Panc1 (cell line): ENCODE measurements at places on chromosomes 4 and X. TPM values are rescaled to one million over a fixed set of nuclear protein-coding genes. Genes with fewer than 3 reads are reported as not detected.

Gene NDP
- total RNA-seq, result not detected

DNA sequence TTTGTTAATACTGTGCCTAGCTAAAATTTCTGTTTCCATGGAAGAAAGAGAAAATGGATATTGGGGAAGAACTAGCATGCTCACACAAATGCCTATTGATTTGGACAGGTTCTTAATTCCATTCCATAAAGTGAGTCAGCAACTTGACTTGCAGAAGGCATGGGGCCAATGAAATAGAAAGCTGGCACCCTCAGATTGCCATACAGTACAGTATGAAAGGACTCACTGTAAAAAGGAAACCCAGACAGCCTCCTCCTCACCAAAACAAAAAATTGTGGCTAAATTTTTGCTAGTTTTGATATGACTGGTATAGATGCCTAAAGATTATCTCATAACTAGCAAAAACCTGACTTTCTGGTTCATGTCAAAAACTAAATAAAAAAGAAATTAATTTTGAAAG lies 11.2 kb upstream of the TAB3 start:
- DNase-seq, result no peak

- DNase-seq, result no peak
These were observed 1.4 kb downstream of the DDIT4L start for GRCh38 chr4:100188829-100189228.

Gene ZNF630
- total RNA-seq, result 3.0 TPM

DNA sequence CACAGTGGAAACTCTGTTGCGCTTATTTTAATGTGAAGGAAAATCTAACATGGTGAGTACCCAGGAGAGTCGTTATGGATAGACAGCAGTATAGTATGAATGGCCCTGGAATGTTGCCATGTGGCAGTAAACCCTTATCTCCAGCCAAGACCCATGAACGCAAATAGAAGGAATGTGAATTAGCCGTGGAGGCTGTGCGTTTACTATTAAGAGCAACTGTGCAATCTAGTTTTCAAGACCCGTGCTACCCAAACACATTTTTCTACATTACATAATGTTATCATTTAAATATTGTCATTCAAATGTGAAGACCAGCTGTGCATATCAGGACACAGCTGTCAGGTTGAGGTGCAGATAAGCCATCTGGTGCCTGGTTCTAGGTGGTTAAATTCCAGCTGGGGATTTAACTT lies 13.3 kb upstream of the AGA start:
- DNase-seq, result no peak

GRCh38 chr4:145487631-145488030 lies 6.0 kb downstream of the SMAD1 start:
- DNase-seq, result no peak

Gene CT45A1
- total RNA-seq, result not detected

GRCh38 chrX:104968241-104968640 lies 252.3 kb downstream of the TEX13A start:
- no peak for DNase-seq

DNA sequence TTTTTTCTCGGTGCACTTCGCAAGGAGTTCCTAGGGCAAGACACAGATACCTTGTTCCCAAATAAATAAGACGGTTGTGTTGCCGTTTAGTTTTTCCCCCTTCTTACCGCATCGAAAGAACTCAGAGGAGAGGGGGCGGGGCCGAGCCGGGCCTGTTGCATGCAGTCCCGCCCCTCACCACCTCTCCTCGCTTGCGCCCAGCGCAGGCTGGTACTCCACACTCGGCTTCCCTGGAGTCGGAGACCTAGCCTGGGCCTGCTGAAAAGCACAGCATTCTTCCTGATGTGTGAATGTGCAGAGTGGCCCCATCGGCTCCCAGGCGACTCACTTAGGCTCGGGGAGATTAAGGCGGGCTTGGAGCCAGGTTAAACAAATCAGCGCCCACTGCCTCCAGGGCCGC lies 26.1 kb upstream of the VMA21 start:
- DNase-seq, result no peak

GRCh38 chrX:99857455-99857854 lies 552.6 kb downstream of the PCDH19 start:
- DNase-seq, result no peak

Gene RTL9
- total RNA-seq, result not detected

Gene RPS6KA6
- 0.05 TPM for total RNA-seq

DNA sequence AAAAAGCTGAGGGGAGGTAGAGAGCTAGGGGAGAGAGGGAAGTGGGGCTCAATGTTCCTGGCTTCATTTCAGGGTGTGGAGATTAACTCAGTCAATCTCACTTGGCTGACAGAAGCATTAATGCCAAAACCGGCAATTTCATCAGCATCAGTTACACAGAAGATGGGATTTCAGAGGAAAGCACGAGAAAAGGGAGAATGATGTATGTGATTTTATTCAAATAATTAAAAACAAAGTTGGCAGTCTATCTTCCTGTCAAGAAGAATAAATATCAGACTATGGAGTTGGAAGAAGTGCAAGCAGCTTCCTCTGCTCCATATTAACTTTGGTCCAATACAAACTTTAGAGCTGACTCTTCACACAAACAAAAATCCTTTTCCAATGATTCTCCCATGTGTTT lies 29.6 kb upstream of the HCCS start:
- DNase-seq, result no peak

Gene CXCL5
- 0.10 TPM for total RNA-seq

- no peak for DNase-seq
These were observed 9.2 kb downstream of the BMX start for GRCh38 chrX:15509845-15510244.

Gene GYPB
- total RNA-seq, result not detected

DNA sequence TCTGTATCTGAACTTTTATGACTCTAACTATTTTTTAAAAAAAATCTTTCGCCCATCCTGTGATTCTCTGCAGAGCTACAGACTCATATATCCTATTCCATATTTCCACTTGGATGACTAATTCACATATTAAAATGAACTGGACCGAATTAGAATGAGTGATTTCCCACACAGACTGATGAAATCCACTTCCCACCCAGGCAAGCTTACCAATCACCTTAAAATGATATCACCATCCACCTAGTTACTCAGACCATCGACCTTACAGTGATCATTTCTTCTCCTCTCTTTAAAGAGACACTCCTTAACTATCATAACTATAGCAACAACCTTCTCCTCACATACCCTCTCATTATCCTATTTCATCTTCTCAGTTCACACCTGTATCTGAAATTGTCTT lies 34.1 kb upstream of the GUCY1B1 start:
- no peak for DNase-seq

Gene MAP7D2
- 7.6 TPM for total RNA-seq

- no peak for DNase-seq
These were observed 142.8 kb upstream of the RPL34 start for GRCh38 chr4:108477527-108478108.

GRCh38 chr4:62940229-62940628 lies 1469.0 kb downstream of the TECRL start:
- no peak for DNase-seq

Gene FGFRL1
- total RNA-seq, result 43.1 TPM

GRCh38 chr4:125642645-125643044 lies 327.9 kb downstream of the FAT4 start:
- DNase-seq, result no peak

DNA sequence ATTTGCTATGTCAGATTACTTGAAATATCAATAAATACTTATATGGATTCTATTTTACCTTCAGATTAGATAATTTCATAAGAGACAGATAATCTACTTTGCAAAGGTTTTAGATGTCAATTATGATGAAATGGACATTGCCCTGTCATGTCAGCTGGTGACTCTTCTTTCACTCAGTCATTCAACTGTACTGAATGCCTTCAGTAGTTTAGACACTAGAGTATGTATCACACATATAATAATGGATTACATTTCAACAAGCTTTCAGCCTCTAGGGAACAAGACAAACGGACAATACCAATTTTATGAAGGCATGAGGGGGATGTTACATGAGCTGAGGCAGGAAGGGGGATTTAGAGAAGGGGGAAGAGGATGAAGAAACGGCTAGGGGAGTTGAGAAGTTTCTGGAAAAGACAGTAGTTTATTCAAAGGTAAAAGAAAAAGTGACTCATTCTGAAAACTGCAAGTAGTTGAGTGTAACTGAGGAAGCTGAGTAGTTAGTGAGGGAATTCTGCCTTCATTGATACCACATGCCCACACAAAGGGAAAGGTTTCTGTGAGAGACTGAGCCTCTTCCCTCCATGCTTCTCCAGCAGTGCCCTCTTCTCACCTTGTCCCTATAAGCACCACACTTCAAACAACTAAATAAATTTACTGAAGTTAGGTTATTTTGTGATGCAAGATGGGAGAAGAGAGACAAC lies 25.7 kb downstream of the SLC9B2 start:
- DNase-seq, result no peak

Gene RNF128
- 5.0 TPM for total RNA-seq

Gene RASGEF1B
- total RNA-seq, result not detected

Gene DDIT4L
- not detected for total RNA-seq

DNA sequence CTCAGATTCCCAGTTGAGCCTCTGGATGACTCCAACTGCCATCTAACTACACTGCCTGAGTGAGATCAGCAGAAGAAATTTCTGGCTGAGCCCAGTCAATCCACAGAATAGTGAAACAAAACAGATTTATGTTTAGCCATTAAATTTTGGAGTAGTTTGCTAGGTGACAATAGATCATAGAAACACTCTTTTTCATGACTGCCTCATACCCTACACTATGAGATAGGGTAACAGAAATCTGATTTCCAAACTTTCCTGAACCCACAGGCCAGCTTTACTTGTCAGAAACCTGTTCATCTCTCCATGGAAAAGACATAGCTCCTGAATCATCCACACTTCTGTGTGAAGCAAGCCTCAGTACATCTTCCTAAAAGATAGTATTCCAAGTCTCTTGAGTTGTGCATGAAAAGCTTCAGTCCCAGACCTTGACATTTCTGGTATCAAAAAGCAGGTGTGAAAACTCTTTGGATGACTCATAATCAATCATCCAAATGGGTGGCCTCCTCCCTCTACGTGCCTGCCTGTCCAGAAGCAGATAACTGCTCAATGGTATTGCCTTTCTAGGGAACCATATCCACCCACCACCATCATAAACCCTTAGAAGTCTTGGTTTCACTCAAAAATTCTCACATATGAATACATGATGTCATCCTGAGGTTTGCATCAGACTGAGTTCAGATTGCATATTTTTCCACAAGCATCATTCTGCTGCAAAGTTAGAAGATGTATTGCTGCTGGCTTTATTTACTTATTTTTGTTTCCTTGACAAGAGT lies 47.5 kb upstream of the RAP2C start:
- no peak for DNase-seq

- no peak for DNase-seq
These were observed 568.0 kb downstream of the PDHA2 start for GRCh38 chr4:96407738-96408463.

- DNase-seq, result no peak
These were observed 167.1 kb upstream of the CENPE start for GRCh38 chr4:103365285-103365684.

Gene HMX1
- not detected for total RNA-seq

Gene SPANXN4
- not detected for total RNA-seq

GRCh38 chr4:87934973-87935372 lies 40.5 kb upstream of the SPP1 start:
- no peak for DNase-seq

Gene TMSB15B
- 10.4 TPM for total RNA-seq

Gene FAM236A
- not detected for total RNA-seq
